ENCODE measurements at places on chromosomes 5 and 9. TPM values are rescaled to one million over a fixed set of nuclear protein-coding genes. Genes with fewer than 3 reads are reported as not detected.

The UBTD2 gene
- 28.9 TPM for total RNA-seq

The IFNA8 gene
- total RNA-seq, result not detected

The SEPTIN8 gene
- 40.7 TPM for total RNA-seq

The PCYOX1L gene
- 6.3 TPM for total RNA-seq

The PPP3R2 gene
- total RNA-seq, result not detected

The C8G gene
- total RNA-seq, result not detected

The CCDC152 gene
- total RNA-seq, result not detected

The MRPS2 gene
- 17.4 TPM for total RNA-seq

The IRX1 gene
- 13.0 TPM for total RNA-seq

The KCNV2 gene
- total RNA-seq, result not detected

The SH2D3C gene
- under 0.01 TPM for total RNA-seq

The GARIN3 gene
- total RNA-seq, result not detected

The STPG3 gene
- total RNA-seq, result not detected

The SLC34A1 gene
- 0.43 TPM for total RNA-seq

The SPATA31D4 gene
- not detected for total RNA-seq

The IL5 gene
- total RNA-seq, result not detected

The MLLT3 gene
- 19.6 TPM for total RNA-seq

The CDC25C gene
- not detected for total RNA-seq

The NOXA1 gene
- total RNA-seq, result 2.2 TPM

The EQTN gene
- not detected for total RNA-seq

The ELOVL7 gene
- 22.7 TPM for total RNA-seq

The CDX1 gene
- total RNA-seq, result under 0.01 TPM

The ADRA1B gene
- total RNA-seq, result not detected

The IL9 gene
- not detected for total RNA-seq

The SHISAL2B gene
- not detected for total RNA-seq

The NOL6 gene
- 42.0 TPM for total RNA-seq

The PRLR gene
- total RNA-seq, result under 0.01 TPM

The TEX48 gene
- total RNA-seq, result not detected

The PDCD1LG2 gene
- total RNA-seq, result not detected

The ARSK gene
- total RNA-seq, result 10.9 TPM

The CDKN2B-AS1 gene
- 2.7 TPM for total RNA-seq
